ENCODE measurements at places on chromosomes 5 and 9.
A peak's percentile ranks its signal among the peaks of the same experiment; 100 is the strongest.

DNA sequence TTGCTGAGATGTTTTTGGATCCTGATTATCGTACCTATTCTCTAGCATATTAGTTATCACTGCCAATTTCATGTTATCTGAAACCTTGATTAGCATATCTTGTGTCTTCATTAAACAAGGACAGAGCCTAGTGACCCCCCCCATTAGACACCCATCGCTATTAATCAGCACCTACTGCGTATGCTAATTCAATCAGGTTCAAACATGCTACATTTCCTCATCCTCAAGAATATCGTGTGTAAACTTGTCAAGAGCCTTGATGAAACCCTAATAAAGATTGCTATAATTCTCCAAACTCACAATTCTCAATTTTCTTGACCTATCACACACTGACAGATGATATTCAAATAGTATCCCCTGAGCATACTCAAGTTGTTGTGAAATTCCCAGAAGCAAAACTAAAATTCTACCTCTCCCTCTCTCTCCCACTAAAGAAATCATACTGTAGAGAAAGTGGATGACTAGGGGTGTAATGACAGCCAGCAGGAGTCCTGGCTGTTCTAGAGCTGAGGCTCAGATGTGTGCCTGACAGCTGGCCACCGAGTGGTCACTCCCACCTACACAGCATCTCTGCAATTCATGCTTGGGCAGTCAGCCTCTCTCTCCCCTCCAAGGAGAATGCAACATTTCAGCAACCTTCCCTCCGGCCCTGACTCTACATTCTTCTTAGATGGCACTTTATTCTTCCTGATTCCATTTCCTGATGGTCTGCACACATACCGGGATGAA, 9.2 kb upstream of the ZNF354A start:
- DNase-seq: no peak

GRCh38 chr9:124788542-124789217, 11.7 kb downstream of the OLFML2A start:
- no peak for DNase-seq

DNA sequence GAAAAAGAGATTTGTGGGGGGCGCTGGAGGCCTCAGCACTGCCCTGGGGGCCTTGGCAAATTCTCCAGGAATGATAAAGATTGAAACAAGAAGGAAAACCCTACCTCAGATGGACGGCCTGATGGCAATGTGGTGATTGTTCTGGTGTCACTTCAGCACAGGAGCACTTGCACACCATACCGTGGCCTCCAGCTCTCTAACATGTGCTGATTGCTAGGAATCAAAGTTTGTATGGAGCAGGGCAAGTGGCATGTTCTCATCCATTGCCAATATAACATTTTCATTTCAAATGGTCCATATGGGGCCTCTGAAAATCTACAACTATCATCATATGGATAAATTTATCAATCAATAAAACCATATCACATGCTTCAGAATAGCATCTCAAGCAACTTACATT, 253.0 kb downstream of the DEPDC1B start:
- no peak for DNase-seq

- DNase-seq: no peak
These were observed 23.8 kb downstream of the SVEP1 start for GRCh38 chr9:110555551-110556331.

GRCh38 chr5:154603953-154604679, 126.1 kb upstream of the HAND1 start:
- DNase-seq: no peak

GRCh38 chr5:136099870-136100269, 32.8 kb upstream of the SMAD5 start:
- no peak for DNase-seq

- peak; percentile 31 for DNase-seq
These were observed 93.1 kb upstream of the TBCA start for GRCh38 chr5:77869116-77869798.

GRCh38 chr5:58490402-58491050, 709 bp upstream of the GAPT start:
- DNase-seq: no peak

DNA sequence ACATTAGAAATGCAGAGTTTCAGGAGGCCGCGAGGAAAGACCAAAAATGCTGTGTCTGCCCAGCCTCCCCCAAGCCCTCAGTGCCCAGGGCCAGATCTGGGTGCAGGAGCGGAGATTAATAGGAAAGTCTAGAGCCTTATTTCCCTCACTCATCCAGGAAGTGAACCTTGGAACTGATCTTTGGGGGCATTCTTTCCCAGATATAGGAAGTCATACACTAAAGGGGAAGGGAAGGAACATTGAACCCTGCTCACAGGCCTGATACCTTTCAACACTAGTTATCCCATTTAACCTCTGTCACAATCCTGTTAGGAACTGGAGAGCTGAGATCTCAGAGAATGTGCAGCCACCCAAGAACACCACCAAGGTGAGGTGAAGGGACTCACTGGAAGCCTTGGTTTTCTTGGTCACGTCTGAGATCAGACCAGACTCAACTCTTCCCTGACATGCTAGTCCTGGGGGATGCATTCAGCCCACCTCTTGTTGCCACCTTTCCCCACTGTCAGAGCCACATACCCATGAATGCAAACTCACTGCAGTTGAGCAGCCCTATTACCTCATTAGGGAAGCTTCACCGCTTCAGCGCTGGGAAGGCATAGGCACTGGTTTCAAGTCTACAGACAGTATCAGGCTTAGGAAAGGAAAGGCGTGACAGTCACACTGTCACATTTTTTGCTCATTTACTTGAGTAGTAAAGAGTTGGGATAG, 95.0 kb downstream of the KIAA1958 start:
- DNase-seq: no peak

GRCh38 chr5:113405530-113405929, 29.3 kb downstream of the TSSK1B start:
- DNase-seq: no peak

DNA sequence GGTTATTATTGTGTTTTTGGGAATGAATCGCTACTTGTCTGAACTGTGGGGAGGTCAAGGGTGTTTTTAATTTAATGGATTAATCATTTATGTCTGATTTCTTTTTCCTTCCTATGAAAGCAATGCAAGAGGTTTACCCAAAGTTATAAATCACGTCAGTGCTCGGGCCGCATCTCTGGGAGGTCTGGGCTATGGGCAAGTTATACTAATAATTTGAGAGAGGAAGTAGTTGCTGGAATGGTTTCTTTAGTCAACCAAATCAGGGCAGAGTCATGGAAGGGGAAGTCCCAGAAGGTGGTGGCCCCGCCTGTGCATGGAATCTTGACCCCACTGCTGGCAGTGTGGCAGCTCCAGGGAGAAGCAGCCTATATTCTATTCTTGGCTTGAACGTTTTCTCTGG, 180.2 kb downstream of the HSPA4 start:
- no peak for DNase-seq

GRCh38 chr9:136596630-136597031, 50.8 kb upstream of the NOTCH1 start:
- DNase-seq: no peak

DNA sequence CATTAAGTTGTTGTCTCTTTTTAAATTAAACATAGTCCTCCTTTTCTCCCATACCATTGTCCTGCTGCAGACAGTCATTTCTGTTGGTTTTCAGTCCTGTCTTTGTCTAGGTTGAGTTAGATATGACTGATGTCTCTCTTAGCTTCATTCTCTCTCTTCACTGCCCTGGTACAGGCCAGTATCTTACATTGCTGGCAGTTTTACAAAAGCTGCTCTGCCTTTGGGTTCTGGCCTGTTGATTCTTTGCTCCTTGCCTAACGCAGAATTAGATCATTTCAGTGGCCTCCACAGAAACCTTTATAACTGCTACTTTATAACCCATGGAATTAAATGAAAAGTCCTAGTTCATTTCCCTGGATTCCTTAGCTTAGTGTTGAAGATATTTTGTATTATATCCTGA, 33.7 kb downstream of the GPR21 start:
- DNase-seq: no peak

DNA sequence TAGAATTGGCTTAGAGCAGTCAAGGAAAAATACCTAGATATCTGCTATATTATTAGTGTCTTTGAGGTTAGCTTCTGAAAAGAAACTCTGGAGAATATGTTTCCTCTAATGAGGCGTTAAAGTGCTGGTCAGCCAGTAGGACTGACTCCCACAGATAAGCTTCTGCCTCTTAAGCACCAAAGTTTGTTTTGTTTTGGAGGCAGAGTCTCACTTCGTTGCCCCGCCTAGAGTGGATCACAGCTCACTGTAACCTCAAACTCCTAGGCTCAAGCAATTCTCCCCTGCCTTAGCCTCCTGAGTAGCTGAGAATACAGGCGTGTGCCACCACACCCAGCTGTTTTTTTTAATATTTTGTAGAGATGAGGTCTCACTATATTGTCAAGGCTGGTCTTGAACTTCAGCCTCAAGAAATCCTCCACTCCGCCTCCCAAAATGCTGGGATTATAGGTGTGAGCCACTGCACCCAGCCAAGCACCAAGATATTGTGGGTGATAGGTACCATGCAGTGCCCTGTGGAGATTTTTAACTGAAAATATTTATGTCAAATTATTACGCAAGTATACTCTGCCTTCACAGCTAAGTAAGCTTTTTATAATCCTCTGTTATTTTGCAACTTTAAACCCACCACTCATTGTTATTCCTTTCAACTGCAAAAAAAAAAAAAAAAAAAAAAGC, 24.7 kb upstream of the TMEM171 start:
- no peak for DNase-seq

DNA sequence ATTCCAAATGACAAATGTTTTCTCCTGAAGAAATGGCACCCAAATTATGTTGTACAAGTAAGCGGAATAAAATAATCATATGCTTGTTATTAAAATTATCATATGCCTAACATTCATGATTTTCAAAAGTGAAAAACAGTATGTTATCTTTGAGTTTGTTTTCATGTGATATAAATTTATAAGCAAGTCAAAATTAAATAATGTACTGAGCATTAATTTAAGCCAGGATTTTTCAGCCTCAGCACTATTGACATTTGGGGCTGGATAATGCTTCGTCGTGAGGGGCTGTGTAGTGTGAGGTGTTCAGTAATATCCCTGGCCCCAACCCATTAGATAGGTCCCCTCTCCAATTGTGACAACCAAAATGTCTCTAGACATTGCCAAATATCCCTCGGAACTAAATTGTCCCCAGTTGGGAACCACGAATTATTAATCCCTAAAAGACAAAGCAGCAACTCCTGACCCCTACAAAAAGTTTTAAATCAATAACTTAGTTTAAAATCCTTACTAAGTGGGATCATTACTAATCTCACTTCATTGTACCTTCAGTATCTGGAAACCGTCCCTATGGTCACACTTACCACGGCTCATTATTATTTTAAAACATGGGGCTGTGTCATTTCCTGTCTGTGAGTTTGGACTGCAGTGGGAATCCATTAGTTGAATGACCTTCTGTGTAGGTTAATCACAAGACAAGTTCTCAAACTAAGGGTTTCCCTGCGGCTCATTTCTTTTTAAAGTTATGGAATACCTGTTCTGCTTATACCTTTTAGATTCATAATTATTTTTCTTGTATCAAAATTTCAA, 1.3 kb upstream of the NNT start:
- DNase-seq: no peak

DNA sequence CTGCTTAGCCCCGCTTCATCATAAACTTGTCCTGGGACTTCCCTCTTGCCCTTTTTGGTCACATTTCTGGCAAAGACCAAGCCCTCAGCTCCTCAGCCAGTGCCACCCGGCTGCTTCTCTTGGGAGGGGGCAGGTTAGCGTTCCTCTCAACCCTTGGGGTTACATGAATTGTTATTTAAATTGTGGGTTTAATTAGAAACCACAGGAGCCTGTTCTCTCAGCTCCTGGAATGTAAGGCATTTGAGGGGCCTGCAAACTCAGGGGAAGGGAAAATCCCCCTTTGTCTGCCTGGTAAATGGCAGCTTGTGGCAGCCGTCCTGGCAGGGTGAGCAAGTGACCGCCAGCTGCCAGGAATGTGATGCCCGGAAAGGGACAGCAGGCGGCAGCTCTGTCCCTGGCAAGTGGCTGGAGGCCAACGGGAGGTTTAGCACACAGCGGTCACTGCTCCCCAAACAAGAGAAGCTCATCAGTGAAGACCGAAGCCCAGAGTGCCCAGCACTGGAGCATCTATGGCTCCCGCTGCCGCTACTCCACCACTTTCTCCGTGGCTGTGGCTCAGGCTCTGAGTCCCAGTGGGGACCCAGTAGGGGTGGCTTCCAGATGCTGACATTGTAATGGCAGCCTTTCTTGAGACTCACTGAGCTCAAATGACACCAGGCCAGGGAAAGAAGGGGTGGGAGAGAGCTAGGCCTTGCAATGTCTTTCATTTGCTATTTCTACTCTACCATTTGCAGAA, 51.7 kb downstream of the SHB start:
- no peak for DNase-seq

DNA sequence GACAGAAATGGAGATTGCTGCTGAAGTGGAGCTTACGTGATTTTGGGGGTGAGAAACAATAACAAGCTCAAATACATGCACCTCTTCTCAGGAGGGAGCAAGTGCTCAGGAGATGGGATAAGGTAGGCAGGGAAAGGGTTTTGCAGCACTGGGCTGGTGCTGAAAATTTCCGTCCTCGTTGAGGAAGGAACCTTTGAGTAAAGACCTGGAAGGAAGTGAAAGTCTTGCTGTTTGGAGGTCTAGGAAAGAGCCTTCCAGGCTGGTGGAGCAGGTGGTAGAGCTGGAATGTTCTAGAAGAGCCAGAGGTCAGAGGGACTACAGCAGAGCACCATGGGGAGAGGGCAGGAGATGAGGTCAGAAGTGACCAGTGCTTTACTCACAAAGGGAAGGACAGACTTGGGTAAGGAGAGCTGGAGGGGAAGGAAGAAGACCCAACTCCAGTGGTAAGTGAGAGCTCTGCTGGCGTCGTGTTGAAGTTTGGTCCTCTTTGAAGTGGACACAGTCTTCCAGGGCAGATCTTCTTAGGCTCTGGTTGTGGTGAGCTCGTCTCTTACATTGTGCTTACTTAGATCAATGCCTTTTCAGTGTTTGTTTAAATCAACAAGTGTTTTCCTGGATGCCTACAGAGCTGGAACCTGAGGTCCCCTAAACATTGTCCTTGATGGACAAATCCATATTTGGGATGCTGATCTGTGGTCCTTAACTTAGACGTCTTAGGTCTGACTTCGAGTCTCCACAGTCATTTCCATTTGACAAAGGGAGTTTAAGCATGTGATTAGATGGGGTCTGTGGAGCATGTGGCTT, 21.0 kb downstream of the ANKRD33B start:
- DNase-seq: no peak

- no peak for DNase-seq
These were observed 279.0 kb upstream of the TLE4 start for GRCh38 chr9:79292731-79293280.

- DNase-seq: no peak
These were observed 121.4 kb downstream of the ENC1 start for GRCh38 chr5:74519161-74519571.

GRCh38 chr5:64606926-64607325, 83.4 kb upstream of the SHISAL2B start:
- no peak for DNase-seq

- no peak for DNase-seq
These were observed 220.0 kb downstream of the SNCAIP start for GRCh38 chr5:122532035-122532434.

- DNase-seq: no peak
These were observed 374.9 kb upstream of the TRPC7 start for GRCh38 chr5:136740228-136740627.

GRCh38 chr5:68708842-68709170, 385.0 kb upstream of the SLC30A5 start:
- DNase-seq: no peak

- DNase-seq: no peak
These were observed 256.7 kb downstream of the CDH12 start for GRCh38 chr5:22596404-22596970.

- DNase-seq: no peak
These were observed 42.9 kb downstream of the FAF2 start for GRCh38 chr5:176491101-176491502.
